Bronchial epithelial cell (primary cell): ENCODE measurements at places on chromosomes 2 and 18. TPM values are rescaled to one million over a fixed set of nuclear protein-coding genes. Genes with fewer than 3 reads are reported as not detected.

Gene CETN1
- total RNA-seq, result not detected in 2 replicates

Gene GPR55
- total RNA-seq, result not detected in 2 replicates

Gene ADAM23
- total RNA-seq, result under 0.01 and 0.13 TPM in 2 replicates

Gene ZSWIM2
- total RNA-seq, result not detected in 2 replicates

Gene GRB14
- 0.77 and 1.8 TPM in 2 replicates for total RNA-seq

Gene DSG1
- under 0.01 and 0.64 TPM in 2 replicates for total RNA-seq

Gene MAP3K19
- not detected in 2 replicates for total RNA-seq

Gene STK25
- 196 and 218 TPM in 2 replicates for total RNA-seq

Gene WIPF1
- total RNA-seq, result 0.13 and 0.26 TPM in 2 replicates

Gene RAB31
- total RNA-seq, result 47.7 and 48.5 TPM in 2 replicates

Gene SCYGR4
- not detected in 2 replicates for total RNA-seq

Gene FN1
- 53.8 and 83.2 TPM in 2 replicates for total RNA-seq

Gene ZNF804A
- not detected in 2 replicates for total RNA-seq

Gene KCNE4
- under 0.01 and 0.26 TPM in 2 replicates for total RNA-seq

Gene AFG3L2
- total RNA-seq, result 57.0 and 67.1 TPM in 2 replicates

Gene EMILIN1
- total RNA-seq, result under 0.01 and 1.6 TPM in 2 replicates

Gene TGOLN2
- 34.5 and 41.3 TPM in 2 replicates for total RNA-seq

Gene RAD51AP2
- total RNA-seq, result 0.13 TPM in 1 of 2 replicates, not detected in the other

Gene ELP2
- total RNA-seq, result 72.9 and 89.4 TPM in 2 replicates

Gene SLC1A4
- 22.1 and 26.3 TPM in 2 replicates for total RNA-seq

Gene ANO7
- under 0.01 and 0.13 TPM in 2 replicates for total RNA-seq

Gene NT5DC4
- not detected in 2 replicates for total RNA-seq
